ENCODE measurements at places on chromosomes 13 and 19. TPM values are rescaled to one million over a fixed set of nuclear protein-coding genes. Genes with fewer than 3 reads are reported as not detected.

- H3K27me3 ChIP-seq: no peaks in the 10 kb centered on the region
- no peaks in the 10 kb centered on the region for H3K4me1 ChIP-seq
- DNase-seq: no peak
- H3K36me3 ChIP-seq: no peaks in the 10 kb centered on the region
- H3K27ac ChIP-seq: no peak overlapping the region
These were observed 119.4 kb downstream of the URI1 start for GRCh38 chr19:30061223-30062064.

DNA sequence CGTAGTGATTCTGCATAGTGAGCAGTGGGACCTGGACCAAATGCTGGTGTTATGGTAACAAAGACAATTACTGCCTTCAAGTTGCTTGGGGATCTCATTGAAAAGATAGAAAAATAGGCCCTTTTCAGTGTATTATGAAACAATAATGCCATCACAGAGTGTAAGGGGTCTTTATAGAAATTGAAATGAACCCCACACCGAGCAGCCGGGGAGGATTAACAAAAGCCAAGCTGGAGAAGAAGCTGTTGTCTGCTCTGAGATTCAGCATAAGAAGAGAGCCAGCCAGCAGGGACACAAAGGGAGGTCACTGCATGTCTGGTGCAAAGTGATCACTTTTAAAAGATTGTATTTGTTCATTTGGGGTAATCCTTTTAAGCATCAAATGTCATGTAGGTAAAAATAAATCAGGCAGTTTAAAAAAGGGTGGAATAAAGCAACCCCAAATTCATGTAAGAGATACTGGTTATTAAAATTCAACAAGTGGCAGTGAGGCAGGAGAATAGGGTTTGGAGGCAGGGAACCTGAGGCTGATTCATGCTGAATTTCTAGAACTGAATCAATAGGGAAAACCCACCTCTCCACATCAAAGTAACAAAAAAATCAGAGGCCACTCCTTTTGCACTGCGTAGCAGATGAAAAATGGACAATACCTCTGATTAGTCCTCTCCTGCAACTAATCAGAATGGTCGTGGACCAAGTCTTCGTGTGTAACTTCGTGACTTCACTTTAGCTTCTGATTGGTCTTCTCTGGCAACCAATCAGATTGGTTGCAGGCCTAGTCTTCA, 1548.3 kb upstream of the SLC10A2 start:
- no peak overlapping the region for H3K4me3 ChIP-seq
- no peak for DNase-seq
- H3K27me3 ChIP-seq: no peaks in the 10 kb centered on the region
- no peak overlapping the region for H3K27ac ChIP-seq

The MBD3L3 gene
- not detected for total RNA-seq

GRCh38 chr13:21164631-21165030, 11.7 kb downstream of the SKA3 start:
- H3K4me1 ChIP-seq: no peaks in the 10 kb centered on the region
- DNase-seq: no peak
- H3K4me3 ChIP-seq: no peak overlapping the region
- no peak overlapping the region for H3K27ac ChIP-seq

GRCh38 chr19:31985001-31985605, 360.3 kb upstream of the ZNF507 start:
- DNase-seq: no peak
- no peaks in the 10 kb centered on the region for H3K4me1 ChIP-seq
- no peak overlapping the region for H3K27ac ChIP-seq
- no peaks in the 10 kb centered on the region for H3K27me3 ChIP-seq
- no peaks in the 10 kb centered on the region for H3K36me3 ChIP-seq

DNA sequence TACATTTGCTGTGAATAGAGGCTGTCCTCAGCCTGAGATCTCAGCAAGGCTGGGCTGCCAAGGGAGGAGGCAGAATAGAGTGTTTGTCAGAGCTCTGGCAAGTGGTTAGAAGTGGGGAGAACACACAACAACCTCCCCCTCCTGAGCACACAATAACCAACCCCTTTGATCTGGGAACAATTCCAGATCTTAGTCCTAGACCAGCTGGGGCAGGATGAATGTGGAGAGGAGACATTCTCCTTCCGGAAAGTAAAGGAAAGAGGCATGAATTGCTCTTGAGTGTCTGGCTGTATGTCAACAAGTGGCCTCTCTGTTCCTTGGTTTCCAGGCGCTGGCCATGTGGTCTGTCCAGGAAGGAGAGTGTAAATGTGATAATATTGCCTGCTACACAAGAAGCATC, 114.9 kb upstream of the TMTC4 start:
- H3K27ac ChIP-seq: no peak overlapping the region
- DNase-seq: no peak
- H3K27me3 ChIP-seq: no peaks in the 10 kb centered on the region
- H3K36me3 ChIP-seq: no peaks in the 10 kb centered on the region
- H3K4me3 ChIP-seq: no peak overlapping the region

DNA sequence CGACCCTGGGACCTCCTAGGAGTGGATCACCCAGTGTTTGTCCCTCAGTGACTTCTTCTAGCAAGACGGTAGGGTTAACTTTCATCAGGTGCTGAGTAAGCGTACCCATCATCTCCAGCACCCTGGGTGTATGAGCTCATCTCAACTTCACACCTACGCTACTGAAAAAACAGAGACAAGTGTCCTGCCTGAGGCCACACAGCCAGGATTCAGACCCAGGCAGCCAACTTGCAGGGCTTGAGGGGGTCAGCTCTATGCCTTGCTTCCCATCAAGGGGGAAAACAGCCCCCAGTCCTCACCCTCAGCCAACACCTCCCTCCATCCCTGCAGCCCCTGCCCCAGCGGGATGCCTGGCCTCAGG, 4.6 kb downstream of the TLE2 start:
- peaks cover 17% of the 10 kb centered on the region for H3K4me1 ChIP-seq
- H3K27me3 ChIP-seq: no peaks in the 10 kb centered on the region
- no peak overlapping the region for H3K27ac ChIP-seq
- DNase-seq: no peak

The C1QTNF9 gene
- total RNA-seq: not detected

DNA sequence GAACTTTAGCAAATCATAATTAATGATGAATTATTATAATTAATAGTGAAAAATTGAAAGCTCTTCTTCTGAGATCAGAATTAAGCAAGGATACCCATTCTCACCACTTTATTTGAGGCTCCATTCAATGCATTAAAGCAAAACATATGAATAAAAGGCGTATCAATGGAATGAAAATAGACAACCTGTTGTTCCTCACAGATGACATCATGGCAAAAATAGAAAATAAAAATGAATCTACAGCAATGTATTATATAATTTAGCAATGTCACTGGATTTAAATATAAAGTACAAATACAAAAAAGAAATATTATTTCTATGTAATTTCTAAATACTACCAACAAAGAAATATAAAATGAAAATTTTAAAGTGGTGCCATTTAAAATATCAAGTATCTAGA, 11.1 kb upstream of the ZNF780A start:
- no peaks in the 10 kb centered on the region for H3K27me3 ChIP-seq
- DNase-seq: no peak

The PALM3 gene
- not detected for total RNA-seq

The DCLK1 gene
- total RNA-seq: 3.7 TPM

DNA sequence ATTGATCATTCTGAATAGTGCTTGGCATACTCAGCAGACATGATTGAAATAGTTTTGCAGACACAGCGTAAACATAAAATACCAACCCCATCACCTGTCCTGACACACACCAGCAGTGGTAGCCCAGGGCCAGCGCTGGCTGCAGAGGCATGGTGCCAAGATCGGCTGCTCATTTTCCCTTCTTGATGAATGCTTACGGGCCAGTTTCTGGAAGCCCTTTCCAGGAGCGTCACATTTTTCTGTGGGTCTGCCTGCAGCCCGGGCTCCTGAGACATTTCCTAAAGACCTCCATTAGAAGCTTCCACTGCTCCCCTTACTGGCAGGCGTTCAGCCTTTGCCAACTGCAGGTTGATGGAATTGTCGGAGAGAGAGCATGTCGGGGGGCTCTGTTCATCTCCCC, 48.6 kb downstream of the CHST8 start:
- no peaks in the 10 kb centered on the region for H3K4me1 ChIP-seq
- no peak for DNase-seq
- no peaks in the 10 kb centered on the region for H3K27me3 ChIP-seq

- H3K27ac ChIP-seq: no peak overlapping the region
- H3K4me1 ChIP-seq: no peaks in the 10 kb centered on the region
- no peak for DNase-seq
- no peaks in the 10 kb centered on the region for H3K36me3 ChIP-seq
These were observed 2902.5 kb downstream of the PCDH9 start for GRCh38 chr13:64327505-64328194.

All from Peyer's patch (tissue), 4 donors.